G401 (cell line): ENCODE measurements at places on chromosomes 2 and 18.

- DNase-seq, result peak; percentile 93
Measured at GRCh38 chr18:40469851-40470250, 1485.2 kb upstream of the PIK3C3 start.

DNA sequence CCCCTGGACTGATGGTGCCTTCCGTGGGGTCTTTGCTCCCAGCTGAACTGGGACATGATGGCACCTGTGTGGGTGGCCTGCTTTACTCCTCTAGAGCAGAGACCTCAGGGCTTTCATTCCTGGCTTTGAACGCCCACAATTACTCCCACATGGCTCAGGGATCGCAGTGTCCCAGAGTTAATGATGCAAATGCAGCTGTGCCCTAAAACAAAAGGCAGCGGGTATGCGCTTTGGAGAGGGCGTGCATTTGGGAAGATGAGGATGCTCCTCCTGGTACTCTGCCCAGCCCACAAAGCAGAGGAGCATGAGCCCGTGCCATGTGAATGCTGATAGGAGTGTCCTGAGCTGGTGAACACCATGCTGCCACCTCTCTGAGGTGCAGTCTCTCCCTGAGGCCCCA is 173.4 kb downstream of the FHOD3 start:
- DNase-seq, result no peak

- DNase-seq, result no peak
Measured at GRCh38 chr2:7428454-7429204, 511.4 kb downstream of the RNF144A start.

DNA sequence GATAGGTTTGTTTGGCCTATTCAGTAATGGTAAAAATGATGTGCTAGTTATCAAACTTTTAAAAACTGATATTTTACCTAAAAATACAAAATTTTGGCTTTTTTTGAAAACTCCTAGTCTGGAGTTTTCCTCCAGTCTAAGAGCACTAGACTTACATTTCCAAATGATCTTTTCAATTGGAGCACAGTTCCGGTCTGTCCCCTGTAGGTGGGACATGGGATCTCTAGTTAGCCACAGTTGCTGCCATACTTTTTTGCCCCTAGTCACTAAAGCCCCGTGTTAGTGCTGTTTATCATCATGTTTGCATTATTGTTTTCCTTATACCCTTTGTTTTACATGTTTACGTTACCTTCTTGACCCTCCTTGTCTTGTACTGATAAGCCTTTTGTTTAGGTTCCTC is 52.4 kb downstream of the RELCH start:
- no peak for DNase-seq

DNA sequence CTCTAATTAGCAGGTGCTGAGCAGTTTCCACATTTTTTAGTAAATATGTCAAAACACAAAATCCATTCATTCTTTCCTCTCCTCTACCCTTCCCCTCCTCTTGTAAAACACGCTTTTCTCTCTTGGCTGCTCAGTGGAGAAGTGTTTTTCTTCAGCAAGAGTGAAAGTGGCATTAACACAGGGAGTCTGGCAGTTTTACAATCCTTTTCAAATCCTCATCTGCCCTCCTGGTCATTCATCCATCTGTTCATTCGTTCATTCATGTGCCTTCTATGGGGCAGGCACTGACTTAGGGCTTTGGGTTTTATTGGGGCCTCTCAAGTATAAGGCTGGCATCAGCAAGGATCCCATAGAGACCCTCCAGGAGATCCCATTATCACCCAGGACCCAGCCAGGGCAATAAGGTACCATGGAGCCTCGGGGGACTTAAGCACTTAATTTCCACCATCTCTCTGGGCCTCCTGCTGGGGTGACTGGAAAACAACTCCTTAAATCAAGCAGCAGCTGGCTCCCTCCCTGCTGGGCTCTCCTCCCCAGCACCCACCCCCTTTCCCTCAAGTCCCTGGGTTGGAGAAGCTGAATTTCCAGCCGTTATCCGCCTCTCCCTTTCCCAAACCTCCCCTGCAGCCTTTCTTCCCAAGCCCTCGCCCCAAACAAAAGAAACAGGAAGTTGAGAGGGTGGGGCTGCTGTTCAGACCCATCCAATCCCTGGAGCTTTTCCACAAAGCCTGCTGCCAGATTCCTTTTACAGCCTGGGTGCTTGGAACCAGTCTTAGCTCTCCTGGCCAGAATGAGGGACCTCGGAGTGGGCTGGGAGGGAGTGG is 32.6 kb downstream of the MARCHF4 start:
- peak; percentile 66 for DNase-seq

- DNase-seq, result no peak
Measured at GRCh38 chr18:10111944-10112343, 198.1 kb downstream of the VAPA start.

- DNase-seq, result no peak
Measured at GRCh38 chr2:168330624-168331423, 83.4 kb upstream of the STK39 start.

GRCh38 chr2:119254601-119255080 is 31.0 kb downstream of the STEAP3 start:
- no peak for DNase-seq

- no peak for DNase-seq
Measured at GRCh38 chr2:220278022-220278421, 650.6 kb downstream of the SLC4A3 start.

DNA sequence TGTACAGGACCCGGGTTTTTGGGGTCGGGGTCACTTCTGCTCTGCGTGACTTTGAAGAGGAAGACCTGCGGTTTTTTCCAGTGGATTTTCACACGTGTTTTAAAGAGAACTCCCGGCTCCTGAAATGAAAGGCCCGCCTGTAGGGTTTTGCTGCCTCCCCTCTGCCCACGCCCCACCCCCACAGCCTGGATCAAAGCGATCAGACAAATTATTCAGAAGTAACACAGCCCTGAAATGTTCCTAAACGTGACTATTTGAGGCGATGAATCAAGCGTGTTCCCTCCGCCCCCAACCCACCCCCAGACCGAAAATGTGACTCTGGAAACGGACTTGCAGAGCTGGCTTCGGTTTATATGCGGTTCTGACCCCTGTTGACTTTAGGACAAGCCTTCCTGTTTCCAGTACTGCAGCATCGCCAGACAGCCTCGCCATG is 28.7 kb upstream of the SMIM21 start:
- DNase-seq, result no peak

GRCh38 chr2:18067588-18068384 is 189.3 kb downstream of the KCNS3 start:
- DNase-seq, result no peak

GRCh38 chr2:156065912-156066311 is 266.6 kb downstream of the NR4A2 start:
- no peak for DNase-seq

DNA sequence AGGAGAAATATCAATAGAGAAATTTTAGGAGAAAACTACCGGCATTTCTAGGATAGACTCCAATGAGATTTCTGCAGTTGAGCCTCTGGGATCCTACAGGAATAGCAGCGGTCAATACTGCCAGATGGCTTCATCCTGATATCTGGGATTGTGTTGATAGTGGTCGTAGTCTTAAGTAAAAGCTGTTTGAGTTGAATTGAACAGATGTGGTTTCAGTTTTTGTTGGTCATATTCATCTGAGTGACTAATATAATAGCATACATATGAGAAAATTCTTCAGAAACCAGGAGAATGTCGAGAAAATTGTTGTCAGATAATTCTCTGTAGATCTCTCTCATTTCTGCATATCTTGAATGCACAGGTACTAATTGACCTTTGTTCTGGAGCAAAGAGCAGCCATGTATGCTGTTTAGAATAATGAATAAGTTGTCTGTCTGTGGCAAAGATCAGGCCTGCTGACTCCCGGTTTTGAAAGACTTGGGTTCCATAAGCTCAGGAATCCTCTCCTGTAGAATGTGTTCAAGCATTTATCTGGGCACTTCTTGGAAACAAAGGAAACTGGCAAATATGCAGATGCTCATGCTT is 288.1 kb downstream of the TMX3 start:
- DNase-seq, result no peak

DNA sequence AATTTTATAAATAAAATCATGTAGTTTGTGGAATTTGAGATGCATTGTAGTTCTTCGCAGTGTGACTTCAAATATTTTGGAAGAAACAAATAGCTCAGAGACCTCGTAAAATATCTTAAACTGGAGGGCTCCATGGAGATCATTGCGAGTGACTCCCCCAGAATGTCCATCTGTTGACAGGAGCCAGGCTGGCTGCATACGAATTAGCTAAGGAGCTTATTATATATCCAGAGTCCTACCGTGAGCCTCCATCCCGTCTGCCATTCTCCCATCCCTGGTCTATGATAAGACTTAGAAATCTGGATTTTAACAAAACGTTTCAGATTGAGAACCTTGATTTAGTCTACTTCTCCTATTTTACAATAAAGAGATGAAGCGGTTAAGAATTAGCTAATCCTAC is 80.2 kb downstream of the MSH2 start:
- no peak for DNase-seq

DNA sequence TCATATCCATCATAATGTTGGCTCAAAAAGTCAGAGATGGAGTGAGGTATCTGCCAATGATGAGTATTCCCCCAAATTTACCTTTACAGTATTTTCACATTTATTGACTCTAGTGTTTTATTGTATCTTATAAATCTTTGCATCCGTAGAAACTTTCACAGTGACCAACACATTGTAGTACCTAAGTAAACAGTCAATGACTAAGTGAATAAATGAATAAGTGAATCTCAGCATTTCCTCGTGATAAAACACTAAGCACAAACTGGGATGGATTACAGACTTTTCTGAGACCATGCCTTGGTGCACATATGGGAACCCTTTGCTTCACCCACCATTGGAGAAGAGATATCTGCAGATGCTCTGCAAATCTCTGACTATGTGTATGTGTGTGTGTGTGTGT is 429.9 kb downstream of the NR4A2 start:
- DNase-seq, result no peak

- DNase-seq, result peak; percentile 97
Measured at GRCh38 chr2:238169708-238170251, 11.0 kb downstream of the ERFE start.

DNA sequence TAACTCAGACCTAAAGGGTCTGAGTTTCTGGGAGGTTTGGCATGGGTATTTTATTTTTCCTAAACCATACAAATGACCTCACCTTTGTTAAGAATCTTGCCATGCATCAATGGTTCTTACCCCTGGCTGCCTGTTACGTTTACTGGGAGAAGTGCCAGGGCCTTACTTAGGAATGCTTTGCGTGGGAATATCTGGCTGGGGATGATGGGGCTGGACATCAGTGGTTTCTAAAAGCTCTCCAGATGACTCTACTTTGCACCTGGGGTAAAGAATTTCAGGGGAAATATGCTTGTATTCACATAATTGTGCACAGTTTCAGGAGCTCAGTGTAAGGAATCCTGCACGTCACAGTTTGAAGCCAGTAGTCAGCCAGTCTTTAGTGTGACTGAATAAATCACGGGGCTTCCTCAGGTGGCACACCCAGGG is 18.2 kb upstream of the DAW1 start:
- no peak for DNase-seq

DNA sequence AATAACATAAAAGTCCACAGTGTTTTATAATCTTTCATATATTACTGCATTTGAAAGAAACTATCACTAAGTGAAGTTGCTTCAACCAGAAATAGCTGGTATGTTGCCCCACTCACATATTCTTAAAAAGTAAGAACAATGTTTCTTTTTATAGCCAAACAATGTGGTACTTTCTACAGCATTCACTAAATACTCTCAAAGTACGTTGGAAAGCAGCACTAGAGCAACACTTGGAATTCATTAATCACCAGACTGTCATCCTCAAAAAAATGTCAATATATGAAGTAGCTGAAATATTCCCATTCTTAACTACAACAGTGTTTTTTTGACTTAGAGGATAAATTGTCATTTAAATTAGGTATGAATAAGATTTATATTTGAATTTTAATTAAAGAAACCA is 32.8 kb downstream of the COBLL1 start:
- no peak for DNase-seq

DNA sequence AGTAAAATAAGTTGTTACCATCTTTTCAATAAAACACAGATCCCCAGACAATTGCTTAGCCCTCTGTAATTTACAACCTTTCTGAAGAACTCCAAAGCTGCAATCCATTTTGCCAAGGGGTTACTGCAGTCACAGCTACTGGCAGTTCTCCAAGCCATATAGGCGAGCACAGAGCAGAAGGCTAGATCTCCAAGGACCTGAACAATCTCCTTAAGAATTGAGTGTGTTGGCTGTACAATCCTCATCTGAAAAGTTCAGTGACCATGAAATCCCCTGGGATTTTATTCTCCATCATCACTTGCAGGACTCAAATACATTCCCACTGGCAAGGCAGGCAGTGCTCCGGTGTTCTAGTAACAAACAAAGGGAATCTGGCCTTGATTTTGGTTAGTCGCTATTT is 103.9 kb upstream of the LRP1B start:
- no peak for DNase-seq
